ENCODE measurements at places on chromosomes 2 and 18.

DNA sequence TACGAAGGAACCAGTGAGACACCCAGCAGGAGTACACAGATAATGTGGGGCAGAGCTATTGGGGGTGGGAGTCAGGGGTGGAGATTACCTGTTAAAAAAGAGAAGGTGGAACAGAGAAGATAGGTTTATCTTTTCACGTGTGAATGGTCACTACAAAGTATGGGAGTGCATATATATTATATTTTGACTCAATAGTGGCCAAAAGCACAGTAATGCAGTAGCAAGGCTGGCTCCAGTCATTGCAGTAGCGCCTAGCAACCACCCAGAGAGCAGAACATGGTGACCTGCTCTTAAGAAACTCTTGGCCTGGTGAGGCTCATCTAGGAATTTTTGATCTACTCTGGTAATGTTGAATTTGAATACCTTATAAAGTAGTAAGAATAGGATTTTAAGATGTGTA is 1.0 kb downstream of the IMPACT start:
- no peak for DNase-seq

- no peak for DNase-seq
These were observed 270.5 kb upstream of the MEIS1 start for GRCh38 chr2:66164470-66164869.

- DNase-seq = peak; percentile 3
These were observed 150.3 kb upstream of the DNMT3A start for GRCh38 chr2:25491966-25492532.

DNA sequence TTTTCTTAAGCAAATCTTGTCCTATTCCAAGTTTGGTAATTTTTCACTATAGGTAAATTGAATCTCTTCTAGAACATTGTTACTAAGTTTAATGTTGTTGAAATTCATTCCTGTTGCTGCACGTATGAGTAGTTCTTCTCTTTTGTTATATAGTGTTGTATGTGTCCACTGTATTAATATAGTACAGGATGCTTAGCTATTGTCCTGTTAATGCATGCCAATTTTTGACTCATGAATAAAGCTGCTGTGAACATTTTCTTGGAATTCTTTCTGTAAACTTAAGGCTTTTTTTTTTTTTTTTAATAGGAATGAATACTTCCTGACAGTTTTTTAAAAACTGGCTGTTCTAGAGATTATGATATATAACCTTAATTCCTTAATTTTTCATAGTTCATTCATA is 326.9 kb downstream of the SLC4A3 start:
- peak; percentile 39 for DNase-seq

DNA sequence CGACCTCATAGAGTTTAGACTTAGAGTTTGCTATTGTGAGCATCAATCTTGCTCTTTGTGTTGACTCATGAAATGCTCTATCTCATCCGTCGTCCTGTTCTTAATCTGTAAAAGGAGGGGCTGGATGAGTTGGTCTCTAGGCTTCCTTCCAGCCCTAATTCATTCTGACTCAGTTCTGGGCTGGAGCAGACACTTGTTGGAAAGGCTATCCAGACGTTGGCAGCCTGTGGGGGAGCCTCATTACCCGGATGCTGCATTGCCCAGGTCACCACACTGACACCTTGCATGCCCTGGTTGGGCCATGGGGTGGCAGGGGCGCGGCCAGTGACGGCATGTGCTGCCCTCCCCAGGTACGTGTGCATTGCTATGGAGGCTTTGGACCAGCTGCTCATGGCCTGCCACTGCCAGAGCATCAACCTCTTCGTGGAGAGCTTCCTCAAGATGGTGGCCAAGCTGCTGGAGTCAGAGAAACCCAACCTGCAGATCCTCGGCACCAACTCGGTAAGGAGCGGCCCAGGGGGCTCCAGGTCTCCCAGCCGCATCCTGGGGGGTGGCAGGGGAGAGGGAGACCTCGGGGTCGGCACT is 61.5 kb downstream of the EFR3B start:
- peak; percentile 76 for DNase-seq

DNA sequence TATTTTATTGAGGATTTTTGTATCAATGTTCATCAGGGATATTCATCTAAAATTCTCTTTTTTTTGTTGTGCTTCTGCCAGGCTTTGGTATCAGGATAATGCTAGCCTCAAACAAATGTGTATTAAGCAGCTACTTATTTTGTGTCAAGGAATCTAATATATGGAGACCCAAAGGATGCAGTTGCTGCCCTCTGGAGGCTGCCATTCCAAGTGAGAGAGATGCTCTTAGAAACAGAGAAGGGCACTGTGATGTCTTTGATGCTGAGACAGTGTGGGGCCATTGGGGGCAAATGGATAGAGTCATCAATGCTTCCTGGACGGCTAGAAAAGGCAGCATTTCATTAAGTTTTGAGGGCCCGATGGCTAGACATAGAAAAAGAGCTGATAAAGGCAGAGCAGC is 292.6 kb downstream of the SETBP1 start:
- no peak for DNase-seq

DNA sequence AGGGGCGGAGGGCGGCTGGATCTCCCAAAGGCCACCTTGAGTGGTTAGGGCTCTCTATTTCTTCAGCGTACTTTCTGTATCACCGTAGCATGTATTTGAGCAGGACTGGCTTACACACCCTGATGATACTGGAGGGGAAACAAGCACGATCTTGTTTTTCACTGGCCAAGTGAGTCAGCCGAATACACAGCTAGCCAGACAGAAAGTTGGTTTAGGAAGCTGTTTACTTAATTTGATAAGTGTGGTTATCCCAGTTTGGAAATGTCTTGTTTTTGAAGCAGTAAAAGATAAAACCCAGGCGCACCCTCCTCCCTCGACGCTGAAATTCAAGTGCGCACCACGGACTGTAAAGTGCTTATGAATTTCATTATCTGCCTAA is 582 bp downstream of the RIOK3 start:
- DNase-seq = no peak

GRCh38 chr2:218331745-218332144 is 24.9 kb upstream of the CATIP start:
- no peak for DNase-seq

GRCh38 chr2:45637440-45637839 is 14.0 kb upstream of the PRKCE start:
- DNase-seq = no peak

GRCh38 chr2:47309952-47310800 is 92.8 kb upstream of the MSH2 start:
- DNase-seq = no peak

DNA sequence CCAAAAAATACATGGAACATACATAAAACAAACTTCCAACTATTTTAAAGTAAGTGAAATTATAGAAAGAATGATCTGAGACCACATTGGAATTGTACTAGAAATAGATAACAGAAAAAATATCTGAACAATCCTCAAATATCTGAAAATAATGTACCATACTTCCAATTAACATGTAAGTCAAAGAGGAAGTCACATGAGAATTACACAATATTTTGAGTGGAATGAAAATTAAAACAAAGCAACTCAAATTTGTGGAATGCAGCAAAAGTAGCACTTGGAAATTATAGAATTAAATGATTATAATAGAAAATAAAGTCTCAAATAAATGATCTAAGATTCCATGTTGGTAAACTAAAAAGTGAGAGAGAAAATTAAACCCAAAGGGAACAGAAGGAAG is 38.3 kb upstream of the CTIF start:
- DNase-seq = no peak

DNA sequence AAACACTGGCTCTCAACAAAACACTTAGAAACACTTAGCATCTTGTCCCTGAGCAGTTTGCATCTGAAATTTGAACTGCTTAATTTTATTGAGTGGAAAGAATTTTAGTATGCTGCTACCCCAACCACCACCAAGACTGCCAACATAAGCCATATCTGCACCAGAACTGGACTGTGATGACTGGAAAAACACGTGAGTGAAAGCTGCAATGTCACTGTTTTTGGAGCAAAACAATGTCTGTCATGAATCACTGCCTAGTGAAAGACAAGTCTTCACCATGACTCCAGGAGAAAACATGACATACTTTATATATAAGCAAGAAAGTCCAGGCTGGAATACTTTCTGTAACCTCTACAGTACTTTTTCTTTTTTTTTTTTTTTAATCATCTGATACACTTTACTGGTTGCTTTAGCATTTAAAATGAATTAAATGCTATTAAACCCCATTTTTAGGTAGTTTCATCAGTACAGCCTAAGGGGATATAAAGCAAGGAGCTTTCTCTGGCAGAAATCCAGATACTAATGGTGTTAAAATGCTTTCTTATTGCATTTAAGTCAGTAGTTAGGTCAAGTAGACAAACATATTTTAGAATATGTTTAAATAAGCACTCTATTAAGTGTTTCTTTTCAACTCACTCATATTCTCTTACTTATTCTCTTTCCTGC is 2129.4 kb upstream of the PIK3C3 start:
- no peak for DNase-seq

- DNase-seq = no peak
These were observed 37.2 kb downstream of the CREG2 start for GRCh38 chr2:101349893-101350662.

- DNase-seq = no peak
These were observed 9.4 kb upstream of the PRLH start for GRCh38 chr2:237556773-237557632.

- no peak for DNase-seq
These were observed 254.2 kb downstream of the KCNS3 start for GRCh38 chr2:18132697-18133096.

DNA sequence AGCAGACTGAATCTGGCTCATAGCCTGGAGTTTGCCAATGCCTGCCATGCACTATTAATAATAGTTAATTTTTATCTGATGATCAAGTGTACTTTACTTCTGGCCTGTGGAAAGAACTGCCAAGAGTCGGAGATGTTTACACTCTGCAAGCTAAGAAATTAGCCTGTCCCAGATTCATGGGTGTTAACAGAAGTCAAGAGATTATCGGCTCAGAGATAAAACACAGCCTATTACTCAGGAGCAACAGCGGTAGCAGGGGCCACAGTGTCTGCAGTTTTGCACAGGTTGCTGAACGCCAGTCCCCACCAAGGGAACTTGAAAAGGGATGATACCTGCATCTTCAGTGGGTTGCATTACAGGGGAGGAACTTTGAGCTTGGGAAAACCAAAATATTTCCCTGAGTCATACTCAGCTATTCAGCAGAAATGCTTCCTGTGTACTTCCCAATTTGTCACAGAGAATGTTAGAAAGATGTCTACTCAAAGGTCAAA is 4.3 kb upstream of the ADI1 start:
- DNase-seq = no peak

DNA sequence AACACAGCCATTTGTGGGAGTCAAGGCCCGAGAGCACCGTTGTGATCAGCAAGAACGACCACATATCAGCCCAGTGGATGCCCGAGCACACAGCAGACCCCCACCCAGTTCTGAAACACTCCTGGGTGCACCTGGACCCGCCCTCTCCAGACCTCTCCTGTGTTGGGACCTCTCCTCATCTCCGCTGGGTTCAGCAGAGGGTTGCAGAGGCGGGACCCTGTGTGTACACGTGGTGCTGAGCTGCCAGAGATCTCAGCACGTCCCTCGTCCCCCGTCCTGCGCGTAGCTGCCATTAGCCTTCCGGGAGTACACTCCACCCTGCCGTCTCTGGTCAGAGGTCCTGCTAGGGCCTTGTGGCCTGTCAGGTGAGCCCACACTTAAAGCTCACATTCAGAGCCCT is 51.7 kb downstream of the ADI1 start:
- no peak for DNase-seq

DNA sequence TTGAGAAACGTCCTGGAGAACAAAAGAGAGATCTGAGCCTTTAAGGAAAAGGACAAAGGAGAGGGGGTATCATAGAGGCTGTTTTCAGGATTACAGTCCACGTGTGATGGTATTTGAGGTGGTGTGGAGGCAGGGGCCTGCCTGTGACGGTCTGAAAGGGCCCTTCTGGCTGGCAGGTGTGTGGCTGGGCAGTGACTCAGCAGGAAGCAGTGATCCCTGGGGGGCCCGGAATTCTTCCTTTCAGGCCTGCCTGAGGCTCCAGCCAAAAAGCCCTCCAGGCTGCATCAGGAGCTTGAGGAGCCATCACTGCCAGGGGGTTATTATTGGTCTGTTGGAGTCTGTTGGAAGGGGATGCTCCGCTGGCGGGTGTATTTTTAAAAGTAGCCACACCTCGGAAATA is 97.2 kb upstream of the TMEM18 start:
- no peak for DNase-seq

- DNase-seq = no peak
These were observed 10.0 kb downstream of the MYCN start for GRCh38 chr2:15950088-15950952.

DNA sequence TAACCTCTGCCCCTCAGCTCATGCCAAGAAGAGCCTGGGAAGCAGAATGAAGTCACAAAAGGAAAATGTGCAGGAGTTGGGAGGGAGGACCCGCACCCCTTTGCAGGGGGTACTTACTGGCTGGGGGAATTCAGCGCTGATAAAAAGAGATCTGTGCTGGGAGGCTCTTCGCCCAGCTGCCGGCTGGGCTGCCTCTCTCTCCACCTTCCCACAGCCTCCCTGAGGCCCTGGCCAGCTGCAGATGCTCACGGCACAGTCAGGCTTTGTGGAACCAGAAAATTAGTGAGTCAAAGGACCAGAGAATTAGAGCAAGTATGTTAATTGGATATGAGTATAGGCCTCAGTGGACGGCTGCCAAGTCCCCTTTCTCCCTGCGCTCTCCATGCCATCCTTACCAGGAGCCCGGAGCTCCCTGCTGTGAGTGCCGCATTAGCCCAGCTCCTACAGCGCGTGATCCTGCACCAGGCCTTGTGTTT is 181.7 kb upstream of the SH3BP4 start:
- DNase-seq = no peak

DNA sequence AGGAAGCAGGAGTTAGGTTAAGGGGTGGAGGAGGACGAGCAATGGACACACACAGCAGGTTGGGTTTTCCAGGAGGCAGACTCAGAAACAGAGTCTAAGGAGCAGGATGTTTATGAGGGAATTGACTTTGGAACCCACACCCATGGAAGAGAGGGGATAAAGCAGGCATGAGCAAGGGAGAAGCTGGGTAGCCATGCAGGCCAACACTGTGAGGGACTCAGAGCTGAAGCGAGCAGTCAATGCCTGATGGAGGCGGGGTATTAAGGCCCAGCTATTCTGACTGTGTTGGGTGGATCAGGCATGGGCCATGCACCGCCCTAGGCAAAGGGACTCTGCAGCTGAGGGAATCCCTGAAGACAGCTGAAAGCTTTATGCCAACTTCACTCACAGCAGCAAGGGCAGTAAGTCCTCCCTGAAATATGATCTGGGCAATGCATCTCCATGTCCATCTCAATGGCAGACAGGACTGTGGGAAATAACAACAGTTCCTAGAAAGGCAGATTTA is 37.6 kb downstream of the TEX51 start:
- no peak for DNase-seq

DNA sequence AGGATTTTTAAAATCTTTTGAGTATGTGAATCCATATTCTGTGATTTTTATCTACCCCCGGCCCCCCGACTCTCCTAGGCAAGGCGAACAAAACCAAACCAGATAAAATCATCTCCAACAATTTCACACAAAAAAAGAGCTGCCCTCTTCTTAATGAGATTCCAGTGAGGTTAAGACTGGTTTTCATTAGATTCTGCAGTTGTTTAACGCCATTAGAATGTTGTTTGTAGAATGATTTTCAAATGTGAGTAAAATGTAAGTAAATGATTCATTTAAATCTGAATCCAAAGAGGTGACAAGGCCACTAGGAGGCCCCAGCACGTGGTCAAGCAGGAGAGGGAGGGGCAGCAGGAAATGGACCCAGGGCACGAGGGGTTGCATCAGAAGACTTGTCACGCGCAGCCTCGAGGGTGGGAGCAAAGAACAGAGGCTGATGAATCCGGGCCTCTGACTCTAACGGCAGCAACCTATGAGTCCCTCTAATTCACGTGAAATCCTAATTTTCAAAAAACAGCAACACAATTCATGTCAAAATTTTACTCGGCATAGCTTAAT is 24.3 kb upstream of the KLHL29 start:
- no peak for DNase-seq

- DNase-seq = no peak
These were observed 52.6 kb downstream of the COL6A3 start for GRCh38 chr2:237361194-237362004.

Measured in HS-5 (cell line).